ENCODE measurements at places on chromosomes 2 and 18.

- no peaks in the 10 kb centered on the region for H3K4me1 ChIP-seq
- no peak overlapping the region for H3K4me3 ChIP-seq
- DNase-seq = no peak
- H3K27me3 ChIP-seq = peaks cover 52% of the 10 kb centered on the region
These were observed 8.4 kb upstream of the MEIS1 start for GRCh38 chr2:66426244-66427111.

GRCh38 chr2:20048488-20049448, 2.7 kb downstream of the LAPTM4A start:
- H3K27me3 ChIP-seq = no peaks in the 10 kb centered on the region
- H3K4me3 ChIP-seq = no peak overlapping the region
- H3K4me1 ChIP-seq = peaks cover 20% of the 10 kb centered on the region
- no peak overlapping the region for H3K27ac ChIP-seq

GRCh38 chr2:226011716-226012450, 612.4 kb downstream of the NYAP2 start:
- no peaks in the 10 kb centered on the region for H3K4me1 ChIP-seq
- H3K27me3 ChIP-seq = no peaks in the 10 kb centered on the region
- no peak overlapping the region for H3K27ac ChIP-seq
- DNase-seq = no peak
- no peak overlapping the region for H3K4me3 ChIP-seq

- peaks cover 6% of the 10 kb centered on the region for H3K27me3 ChIP-seq
- peak overlapping the region; percentile 69 for H3K4me3 ChIP-seq
- H3K27ac ChIP-seq = peak overlapping the region; percentile 88
- H3K36me3 ChIP-seq = peaks cover 11% of the 10 kb centered on the region
- H3K4me1 ChIP-seq = peaks cover 28% of the 10 kb centered on the region
These were observed 579 bp downstream of the LOXL3 start for GRCh38 chr2:74552914-74553811.

GRCh38 chr18:63579616-63580015, 7.5 kb upstream of the SERPINB13 start:
- H3K4me1 ChIP-seq = no peaks in the 10 kb centered on the region
- no peak overlapping the region for H3K27ac ChIP-seq
- H3K36me3 ChIP-seq = no peaks in the 10 kb centered on the region
- no peak overlapping the region for H3K4me3 ChIP-seq
- DNase-seq = no peak
- peaks cover 21% of the 10 kb centered on the region for H3K27me3 ChIP-seq

GRCh38 chr2:169734169-169734847, 676 bp downstream of the KLHL23 start:
- no peaks in the 10 kb centered on the region for H3K36me3 ChIP-seq
- H3K4me3 ChIP-seq = peak overlapping the region; percentile 79
- peaks cover 34% of the 10 kb centered on the region for H3K27me3 ChIP-seq
- no peak overlapping the region for H3K27ac ChIP-seq
- peaks cover 11% of the 10 kb centered on the region for H3K4me1 ChIP-seq

- no peak overlapping the region for H3K27ac ChIP-seq
- no peak overlapping the region for H3K4me3 ChIP-seq
- no peak for DNase-seq
These were observed 27.1 kb upstream of the PIEZO2 start for GRCh38 chr18:11176481-11176881.

DNA sequence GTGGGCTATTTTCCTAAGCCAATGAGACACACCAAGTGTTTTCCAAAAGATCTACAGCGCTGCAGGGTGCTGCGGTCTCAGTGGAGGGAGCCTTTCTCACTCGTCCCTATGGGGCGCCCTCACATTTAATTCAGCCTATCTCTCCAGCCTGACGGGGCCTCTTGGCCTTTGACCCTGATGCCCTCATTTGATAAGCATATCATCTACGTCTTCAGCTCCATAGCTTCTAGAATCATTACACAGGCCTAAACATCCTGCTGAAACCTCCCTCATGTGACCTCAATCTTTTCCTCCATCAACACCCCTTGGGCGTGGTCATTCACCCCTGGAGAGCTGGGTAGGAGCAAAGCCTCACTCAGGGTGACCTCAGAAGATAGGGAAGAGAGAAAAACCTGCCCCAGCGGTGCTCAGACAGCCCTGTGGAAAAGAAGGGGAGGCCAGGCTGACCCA, 57.4 kb downstream of the CYP26B1 start:
- H3K36me3 ChIP-seq = no peaks in the 10 kb centered on the region
- no peaks in the 10 kb centered on the region for H3K27me3 ChIP-seq
- H3K27ac ChIP-seq = no peak overlapping the region
- H3K4me1 ChIP-seq = no peaks in the 10 kb centered on the region
- H3K4me3 ChIP-seq = no peak overlapping the region

- H3K27ac ChIP-seq = no peak overlapping the region
- no peaks in the 10 kb centered on the region for H3K27me3 ChIP-seq
- no peaks in the 10 kb centered on the region for H3K36me3 ChIP-seq
- no peak overlapping the region for H3K4me3 ChIP-seq
- DNase-seq = no peak
- H3K4me1 ChIP-seq = no peaks in the 10 kb centered on the region
These were observed 854.5 kb upstream of the CRIM1 start for GRCh38 chr2:35501076-35501475.

DNA sequence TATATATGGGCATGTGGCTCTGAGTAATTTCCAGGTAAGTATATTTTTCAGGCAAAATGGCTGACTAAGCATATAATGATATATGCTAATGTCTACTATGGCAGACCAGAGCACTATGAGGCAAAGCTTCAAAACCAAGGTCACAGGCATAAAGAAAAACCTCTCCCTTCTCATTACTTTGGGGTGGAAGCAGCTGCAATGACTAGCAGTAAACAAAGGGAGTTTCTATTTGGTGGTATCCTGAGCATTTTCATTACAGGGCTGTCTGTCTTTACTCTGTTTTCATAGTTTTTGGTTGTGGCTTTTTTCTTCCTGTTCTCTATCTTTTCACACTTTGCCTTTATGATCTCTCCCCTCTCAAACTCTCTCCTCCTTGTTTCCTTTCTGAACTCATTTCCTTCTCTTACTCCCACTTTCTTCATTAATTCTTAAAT, 15.6 kb downstream of the PDE6D start:
- no peaks in the 10 kb centered on the region for H3K27me3 ChIP-seq
- DNase-seq = no peak
- H3K36me3 ChIP-seq = no peaks in the 10 kb centered on the region
- no peak overlapping the region for H3K4me3 ChIP-seq
- peak overlapping the region; percentile 21 for H3K27ac ChIP-seq

GRCh38 chr2:240460781-240461431, 25.4 kb downstream of the GPC1 start:
- H3K4me1 ChIP-seq = no peaks in the 10 kb centered on the region
- no peak overlapping the region for H3K4me3 ChIP-seq
- H3K27me3 ChIP-seq = peaks cover 8% of the 10 kb centered on the region
- no peak overlapping the region for H3K27ac ChIP-seq
- no peak for DNase-seq

- H3K4me3 ChIP-seq = no peak overlapping the region
- no peaks in the 10 kb centered on the region for H3K27me3 ChIP-seq
- DNase-seq = no peak
- H3K4me1 ChIP-seq = peaks cover 5% of the 10 kb centered on the region
- H3K36me3 ChIP-seq = no peaks in the 10 kb centered on the region
These were observed 39.9 kb downstream of the RPL37A start for GRCh38 chr2:216538538-216538937.
